ENCODE measurements at places on chromosomes 11 and 22.

DNA sequence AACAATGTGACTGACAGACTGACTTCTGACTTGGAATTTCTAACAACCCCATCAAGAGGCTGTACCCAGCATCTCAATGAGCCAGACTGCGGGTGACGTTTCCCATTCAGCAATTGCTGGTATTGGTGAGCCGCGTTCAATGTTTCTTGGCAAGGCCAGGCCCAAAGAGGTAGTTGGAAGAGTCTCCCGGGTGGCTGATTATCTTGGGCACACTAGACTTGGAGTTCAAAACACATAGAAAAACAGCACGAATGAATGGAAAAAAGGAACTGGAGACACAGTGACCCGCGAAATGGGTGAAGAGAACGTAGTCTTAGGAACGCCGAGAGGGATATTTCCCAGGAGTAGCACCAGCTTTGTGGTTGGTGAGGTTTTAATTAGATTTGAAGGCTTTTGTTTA is 115.7 kb downstream of the RPS6KA4 start:
- no peak for DNase-seq

- no peak for DNase-seq
Measured at GRCh38 chr22:43317239-43317638, 25.9 kb downstream of the SCUBE1 start.

- no peak for DNase-seq
Measured at GRCh38 chr11:27107548-27107947, 66.9 kb downstream of the BBOX1 start.

DNA sequence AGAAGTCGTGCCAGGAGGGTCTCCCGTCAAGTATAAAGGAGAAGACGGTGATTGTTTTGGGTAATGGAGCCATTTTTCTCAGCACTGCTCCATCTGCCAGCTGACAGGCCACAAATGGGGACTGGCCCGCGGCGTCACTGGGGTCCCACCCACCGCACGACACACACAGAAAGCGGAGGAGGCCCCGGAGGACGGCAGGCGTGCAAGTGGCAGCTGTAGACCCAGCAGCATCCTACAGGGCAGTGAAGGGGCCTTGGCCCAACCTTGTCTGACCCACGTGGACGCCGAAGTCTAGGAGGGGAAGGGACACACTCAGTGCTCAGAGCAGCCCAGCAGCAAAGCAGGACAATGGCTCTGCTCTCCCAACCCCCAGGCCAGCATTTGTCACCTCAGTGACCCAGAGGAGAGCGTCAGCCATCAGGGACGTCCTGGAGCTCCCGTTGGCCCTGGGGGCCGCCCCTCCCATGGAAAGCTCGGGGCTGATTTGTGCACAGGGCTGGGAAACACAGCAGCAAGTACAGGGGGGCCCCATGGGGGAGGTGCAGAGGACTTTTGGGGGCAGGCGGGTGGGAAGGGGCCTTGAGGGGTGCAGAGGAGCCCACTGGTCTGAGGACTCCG is 644.4 kb downstream of the BRD1 start:
- no peak for DNase-seq

DNA sequence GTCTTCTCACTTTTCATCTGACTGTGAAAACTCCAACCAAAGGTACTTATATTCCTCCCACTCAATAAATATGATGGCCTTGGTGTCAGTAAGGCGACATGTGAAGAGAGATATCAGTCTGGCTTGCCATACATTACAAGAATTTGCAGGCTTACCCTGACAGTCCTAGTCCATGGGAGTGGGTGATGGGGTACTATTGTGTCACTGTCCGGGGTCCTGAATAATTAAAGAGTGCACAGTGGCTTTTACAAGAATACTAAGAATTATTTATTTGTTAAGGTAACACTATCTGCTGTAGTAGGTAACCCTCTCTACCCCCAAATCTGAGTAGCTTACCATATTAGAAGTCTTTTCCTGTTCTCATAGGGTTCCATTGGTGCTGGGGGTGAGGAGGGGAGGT is 23.1 kb upstream of the IZUMO1R start:
- no peak for DNase-seq

GRCh38 chr11:116980136-116980793 is 118.0 kb downstream of the SIK3 start:
- peak; percentile 60 for DNase-seq

GRCh38 chr22:19187716-19188563 is 9.4 kb upstream of the SLC25A1 start:
- DNase-seq: no peak
